Stimulated activated CD4-positive, alpha-beta T cell treated with anti-CD3 and anti-CD28 coated beads, Interleukin-12 subunit alpha, Interleukin-12 subunit beta, amount 100 ng/mL, for 4 hours (primary cell): ENCODE measurements at places on chromosomes 3 and 15.

DNA sequence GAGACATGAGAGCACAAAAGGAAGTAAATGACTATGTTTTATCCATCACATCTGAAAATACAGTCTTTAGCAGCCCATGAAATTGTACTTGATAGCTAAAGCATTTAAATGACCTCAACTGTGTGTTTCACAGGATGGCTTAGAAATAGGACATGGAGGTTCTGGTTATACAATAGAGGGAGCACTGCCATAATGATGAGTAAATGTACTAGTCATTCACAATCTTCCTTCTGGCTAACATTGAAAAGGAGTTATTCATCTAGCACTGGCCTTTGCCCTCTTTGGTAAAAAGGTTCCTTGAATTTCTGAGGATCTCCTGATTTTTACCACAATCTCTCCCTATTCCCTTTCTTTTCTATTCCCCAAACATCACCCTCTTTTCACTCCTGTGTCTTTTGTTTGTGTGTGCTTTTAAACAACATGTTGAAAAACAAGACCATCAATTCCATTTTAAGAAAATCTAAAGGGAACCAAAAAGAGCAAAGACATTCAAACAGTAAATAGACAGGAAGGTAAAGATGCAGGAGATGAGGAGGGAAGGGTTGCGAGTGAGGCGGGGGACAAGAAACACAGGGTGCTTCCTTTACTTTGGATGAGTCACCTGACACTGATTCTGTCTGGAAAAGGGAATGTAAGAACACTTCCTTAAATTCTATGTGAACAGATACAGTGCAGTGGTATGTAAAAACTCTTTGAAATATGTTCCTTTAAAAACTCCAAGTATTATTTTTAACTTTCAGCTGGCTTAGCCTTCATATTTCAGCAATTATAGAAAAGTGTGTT is 619.0 kb downstream of the MECOM start:
- no peak for DNase-seq

DNA sequence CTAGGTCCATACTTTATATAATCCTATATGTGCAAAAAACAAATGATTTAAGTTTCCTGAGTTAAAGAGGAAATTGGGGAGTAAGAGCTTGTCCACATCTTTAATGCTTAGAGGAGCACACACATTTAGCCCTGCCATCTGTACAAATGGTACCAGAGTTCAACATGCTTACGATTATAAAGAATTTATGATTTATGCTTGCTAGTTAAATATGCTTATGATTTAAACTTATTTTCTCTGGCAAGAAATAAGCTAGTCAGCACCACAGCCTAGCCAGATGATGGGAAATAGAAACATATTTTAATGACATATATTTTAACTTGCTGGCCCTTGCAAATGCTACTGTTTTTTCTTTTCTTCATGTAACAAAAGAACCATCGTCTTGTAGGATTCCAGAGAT is 48.3 kb downstream of the EIF4E3 start:
- no peak for DNase-seq

- DNase-seq = no peak
Measured at GRCh38 chr3:72332689-72333088, 515.6 kb downstream of the SHQ1 start.

DNA sequence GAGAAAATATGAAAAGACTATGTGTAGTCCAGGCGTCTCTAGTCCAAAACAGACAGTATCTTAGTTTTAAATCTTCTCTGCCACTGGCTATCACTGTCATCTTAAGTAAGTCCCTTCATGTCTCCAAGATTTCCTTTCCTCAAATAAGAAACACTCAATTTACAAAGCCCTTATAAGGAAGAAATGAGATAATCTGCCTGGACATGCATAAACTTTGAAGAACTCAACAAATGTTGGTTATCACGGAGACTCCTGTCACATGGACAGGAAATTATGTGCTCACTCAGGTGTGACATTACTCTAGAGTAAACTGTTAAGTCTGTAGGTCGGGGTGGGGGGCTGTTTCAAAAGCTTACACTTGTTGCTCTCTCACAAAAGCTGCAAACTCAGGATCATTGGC is 91.9 kb downstream of the IMPG2 start:
- DNase-seq = no peak

- DNase-seq = no peak
Measured at GRCh38 chr3:175349168-175349567, 490.0 kb downstream of the NAALADL2 start.

- no peak for DNase-seq
Measured at GRCh38 chr3:186471771-186472170, 72.4 kb downstream of the CRYGS start.

GRCh38 chr3:24315971-24316370 is 178.7 kb downstream of the THRB start:
- DNase-seq = no peak
